ENCODE measurements at places on chromosomes 2 and 18.

DNA sequence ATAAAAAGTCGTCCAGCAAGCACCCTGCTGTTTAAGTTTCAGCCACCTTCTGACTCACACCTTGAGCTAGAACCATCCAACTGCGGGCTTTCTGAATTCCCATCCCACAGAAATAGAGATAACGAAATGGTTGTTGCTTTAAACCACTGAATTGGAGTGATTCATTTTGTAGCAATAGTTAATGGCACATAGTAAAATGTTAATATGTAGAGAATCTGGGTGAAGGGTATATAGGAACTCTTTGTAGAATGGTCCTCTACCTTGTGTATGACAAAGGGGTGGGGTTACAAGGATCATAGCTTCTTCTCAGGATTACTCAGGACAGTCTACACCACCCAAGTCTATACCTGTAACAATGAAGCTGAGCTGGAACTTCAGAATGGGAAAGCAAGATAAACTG is 2.4 kb upstream of the MAPRE3 start:
- no peak for DNase-seq

GRCh38 chr18:34909637-34910364 is 131.4 kb upstream of the MAPRE2 start:
- no peak for DNase-seq

- DNase-seq = no peak
Observed at GRCh38 chr2:196275646-196276352, 104.4 kb upstream of the STK17B start.

- no peak for DNase-seq
Observed at GRCh38 chr2:45554742-45555140, 56.3 kb downstream of the SRBD1 start.

DNA sequence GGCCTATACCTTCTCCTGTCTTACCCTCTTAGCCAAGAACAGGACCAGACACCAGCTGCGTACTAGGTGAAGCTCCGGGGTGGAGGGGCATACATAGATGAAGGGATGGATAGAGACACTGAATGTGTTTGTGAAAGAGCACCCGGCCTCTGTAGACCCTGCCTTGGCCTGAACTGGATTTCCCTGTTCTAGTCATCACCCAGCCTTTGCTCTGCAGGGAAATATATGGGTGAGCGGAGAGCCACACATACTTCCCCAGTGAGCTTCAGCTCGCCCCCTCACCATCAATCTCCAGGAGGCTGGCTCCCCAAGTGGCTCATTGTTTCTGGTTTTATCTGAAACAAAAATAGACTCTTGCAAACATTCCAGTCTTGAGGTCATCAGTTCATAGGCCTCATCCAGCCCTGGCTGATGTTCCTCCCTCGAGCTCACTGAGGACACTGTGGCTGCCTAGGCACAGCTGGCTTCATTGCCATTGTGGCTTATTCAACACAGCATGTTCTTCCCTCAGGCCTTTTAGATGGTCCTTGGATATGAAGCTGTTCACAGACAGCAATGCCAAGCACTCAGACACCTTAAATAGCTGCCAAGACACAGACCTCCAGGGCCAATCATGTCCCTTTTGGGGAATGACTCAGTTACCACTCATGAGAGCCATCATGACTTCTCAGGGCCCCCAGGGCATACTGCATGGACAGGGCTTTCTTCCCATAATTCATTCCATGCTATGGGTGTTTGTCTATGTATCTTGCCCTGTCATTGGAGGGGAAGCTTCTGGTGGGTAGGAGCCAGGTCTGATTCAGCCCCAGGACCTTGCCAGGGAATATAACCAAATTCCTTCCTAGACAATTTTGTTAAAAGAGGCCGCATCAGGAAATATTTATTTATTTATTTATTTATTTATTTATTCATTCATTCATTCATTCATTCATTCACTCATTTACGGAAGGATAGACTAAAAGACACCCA is 82.4 kb downstream of the TTC32 start:
- no peak for DNase-seq

GRCh38 chr18:9952633-9953416 is 39.0 kb downstream of the VAPA start:
- no peak for DNase-seq

DNA sequence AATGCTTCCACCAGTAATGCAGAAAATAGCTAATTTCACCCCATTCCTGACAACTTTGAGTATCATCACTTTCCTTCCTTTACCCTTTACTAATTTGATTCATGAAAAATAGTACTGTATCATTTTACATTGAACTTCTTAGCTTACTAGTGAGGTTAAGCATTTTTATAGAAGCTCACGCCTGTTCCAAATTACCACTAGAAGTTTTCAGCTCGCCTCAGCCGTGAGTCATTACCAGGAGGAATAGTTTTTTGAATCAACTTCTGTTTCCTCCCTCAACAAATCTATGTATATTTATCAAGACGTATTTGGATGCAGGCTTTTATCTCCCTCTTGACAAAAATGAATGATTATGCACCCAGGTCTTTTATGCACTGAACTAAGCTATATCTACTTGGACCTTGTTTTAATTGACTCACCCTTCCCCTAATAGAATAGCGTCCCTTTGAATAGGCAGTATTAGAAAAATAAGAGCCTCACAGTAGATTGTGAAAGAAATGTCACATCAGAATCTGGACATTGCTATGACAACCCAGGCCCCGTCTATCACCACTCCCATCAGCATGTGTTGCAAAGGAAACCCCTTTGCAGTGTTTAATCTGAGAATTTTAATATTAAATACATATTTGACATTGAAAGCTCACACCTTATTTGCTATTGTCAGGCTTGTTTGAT is 207.4 kb upstream of the NRP2 start:
- no peak for DNase-seq

GRCh38 chr18:69220529-69220928 is 180.2 kb upstream of the DOK6 start:
- no peak for DNase-seq

- DNase-seq = no peak
Observed at GRCh38 chr2:9758741-9759140, 84.5 kb upstream of the TAF1B start.

GRCh38 chr18:51762373-51762772 is 564.9 kb upstream of the MEX3C start:
- no peak for DNase-seq

GRCh38 chr2:63926815-63927214 is 85.1 kb downstream of the UGP2 start:
- DNase-seq = no peak

DNA sequence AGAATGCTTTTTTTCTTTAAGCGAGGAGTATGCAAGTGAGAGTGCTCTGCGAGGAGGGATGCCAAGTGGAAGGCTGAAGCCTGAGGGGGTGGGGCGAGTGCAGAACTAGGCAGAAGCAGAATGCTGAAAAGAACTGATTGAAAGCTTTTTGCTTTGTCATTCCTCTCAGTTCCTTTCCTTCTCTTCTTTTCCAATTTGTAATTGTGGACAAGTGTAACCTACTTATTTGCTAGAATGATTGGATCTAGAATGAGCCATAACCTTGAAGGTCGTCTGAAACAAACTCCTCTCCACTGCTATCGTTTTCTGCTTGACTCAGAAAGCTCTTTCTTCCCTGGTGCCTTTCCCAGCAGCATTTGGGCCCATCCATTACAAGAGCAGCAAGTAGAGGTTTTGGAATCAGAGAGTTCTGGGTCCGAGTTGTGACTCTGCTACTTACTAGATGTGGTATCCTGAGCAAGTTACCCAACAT is 115.3 kb downstream of the METTL8 start:
- DNase-seq = no peak

- no peak for DNase-seq
Observed at GRCh38 chr2:204972606-204973336, 427.5 kb downstream of the PARD3B start.

- DNase-seq = no peak
Observed at GRCh38 chr18:59072727-59073421, 66.8 kb upstream of the SEC11C start.

- DNase-seq = no peak
Observed at GRCh38 chr18:12038082-12038638, 55.5 kb upstream of the ANKRD62 start.

- no peak for DNase-seq
Observed at GRCh38 chr18:27942706-27943105, 234.2 kb downstream of the CDH2 start.

Measured in effector memory CD4-positive, alpha-beta T cell (primary cell).